SIG-M5 (cell line): ENCODE measurements at places on chromosomes 11 and 22.
A peak's percentile ranks its signal among the peaks of the same experiment; 100 is the strongest.

- no peak for DNase-seq
These were observed 104.7 kb downstream of the KIAA1671 start for GRCh38 chr22:25057013-25057881.

DNA sequence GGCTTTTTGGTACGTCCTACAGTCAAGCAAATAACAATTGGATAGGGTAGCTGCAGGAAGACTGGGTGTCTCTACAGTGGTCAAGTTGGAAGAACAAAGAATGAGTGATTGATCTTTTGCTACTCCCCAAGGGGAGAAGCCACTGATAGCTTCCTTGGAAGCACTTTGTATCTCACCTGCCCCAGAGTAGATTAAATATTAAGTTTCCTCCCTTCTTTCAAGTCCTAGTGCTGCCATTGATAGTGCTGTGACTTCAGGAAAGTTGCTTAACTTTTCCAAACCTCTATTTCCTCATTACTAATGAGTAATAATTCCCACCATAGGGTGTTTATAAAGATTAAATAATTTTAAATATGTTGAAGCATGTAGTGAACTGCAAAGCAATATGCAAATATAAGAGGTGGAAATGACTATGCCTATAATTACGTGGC is 35.6 kb upstream of the EHF start:
- no peak for DNase-seq

- DNase-seq, result no peak
These were observed 32.8 kb downstream of the RSPH14 start for GRCh38 chr22:23109079-23109347.

GRCh38 chr11:2095198-2095520 is 44.0 kb downstream of the IGF2 start:
- no peak for DNase-seq

DNA sequence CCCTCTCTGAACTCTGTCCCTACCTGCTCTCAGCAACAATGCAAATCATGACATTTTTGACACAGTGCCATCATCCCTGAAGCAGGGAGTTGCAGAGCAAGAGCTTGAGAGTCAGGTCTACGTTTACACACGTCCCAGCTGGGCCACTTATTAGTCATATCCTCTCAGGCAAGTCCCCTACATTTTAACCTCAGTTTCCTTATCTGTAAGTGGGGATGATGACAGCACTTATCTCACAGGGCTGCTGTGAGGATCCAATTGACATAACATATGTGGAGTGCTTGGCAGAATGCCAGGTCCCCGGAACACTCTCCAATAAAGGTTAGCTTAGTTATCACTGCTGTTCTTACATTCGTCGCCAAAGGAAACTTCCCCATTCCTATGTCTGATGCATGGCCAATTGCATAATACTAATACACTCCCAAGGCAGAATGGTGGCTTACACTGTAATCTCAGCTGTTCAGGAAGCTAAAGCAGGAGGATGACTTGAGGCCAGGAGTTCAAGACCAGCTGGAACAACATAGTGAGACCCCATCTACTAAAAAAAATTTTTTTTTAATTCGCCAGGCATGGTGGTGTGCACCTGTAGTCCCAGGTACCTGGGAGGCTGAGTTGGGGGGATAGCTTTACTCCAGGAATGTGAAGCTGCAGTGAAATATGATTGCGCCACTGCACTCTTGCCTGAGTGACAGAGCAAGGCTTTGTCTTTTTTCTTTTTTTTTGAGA is 16.6 kb downstream of the ASCC2 start:
- DNase-seq, result peak; percentile 98

DNA sequence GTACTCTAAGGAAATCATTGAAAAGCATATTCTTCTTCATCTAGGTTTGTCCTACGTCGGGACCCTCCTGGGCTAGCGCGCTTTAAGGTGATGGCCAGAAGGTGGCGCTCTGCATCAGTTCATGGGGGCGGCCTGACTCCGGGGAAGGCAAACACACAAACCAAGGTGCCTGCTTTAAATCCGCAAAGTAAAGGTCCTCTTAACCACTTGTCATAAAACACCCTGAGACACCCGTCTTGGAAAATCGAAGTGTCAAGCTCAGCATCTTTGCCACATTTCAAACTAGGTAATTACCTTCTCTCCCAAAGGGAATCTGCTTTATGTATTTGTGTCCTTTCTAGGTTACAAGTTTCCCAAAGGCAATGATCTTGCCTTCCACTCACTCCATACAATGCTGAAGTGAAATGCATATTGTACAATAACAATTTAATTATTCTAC is 33.9 kb downstream of the LMO2 start:
- no peak for DNase-seq

GRCh38 chr11:9951807-9952206 is 287.9 kb downstream of the SWAP70 start:
- DNase-seq, result no peak
